ENCODE measurements at places on chromosomes 16 and 17. TPM values are rescaled to one million over a fixed set of nuclear protein-coding genes. Genes with fewer than 3 reads are reported as not detected.

The SYCE1L gene
- 5.1 TPM for total RNA-seq

The OR4D1 gene
- total RNA-seq, result not detected

The PAGR1 gene
- total RNA-seq, result 20.3 TPM

GRCh38 chr16:86307514-86307903 lies 202.8 kb upstream of the FOXF1 start:
- no peak for DNase-seq

GRCh38 chr16:53789137-53789536 lies 85.2 kb downstream of the FTO start:
- no peak for DNase-seq

DNA sequence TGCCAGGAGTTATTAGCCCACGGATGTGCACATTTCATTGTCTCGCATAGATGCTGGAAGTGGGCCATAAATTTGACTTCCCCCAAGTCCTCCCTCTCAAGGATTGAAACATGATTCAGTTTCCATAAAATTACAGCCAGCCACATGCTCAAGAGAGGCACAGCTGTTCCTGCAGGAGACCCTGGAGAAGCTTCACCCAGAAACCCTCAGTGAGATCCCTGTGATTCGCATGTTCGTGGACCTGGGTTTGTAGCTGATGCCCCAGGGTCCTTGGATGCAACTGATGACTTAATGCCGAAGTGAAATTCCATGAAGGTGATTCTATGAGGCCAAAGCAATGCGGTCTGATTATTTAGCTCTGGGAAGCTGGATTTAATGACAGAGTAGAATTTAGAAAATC lies 24.7 kb upstream of the AQP8 start:
- DNase-seq, result no peak

DNA sequence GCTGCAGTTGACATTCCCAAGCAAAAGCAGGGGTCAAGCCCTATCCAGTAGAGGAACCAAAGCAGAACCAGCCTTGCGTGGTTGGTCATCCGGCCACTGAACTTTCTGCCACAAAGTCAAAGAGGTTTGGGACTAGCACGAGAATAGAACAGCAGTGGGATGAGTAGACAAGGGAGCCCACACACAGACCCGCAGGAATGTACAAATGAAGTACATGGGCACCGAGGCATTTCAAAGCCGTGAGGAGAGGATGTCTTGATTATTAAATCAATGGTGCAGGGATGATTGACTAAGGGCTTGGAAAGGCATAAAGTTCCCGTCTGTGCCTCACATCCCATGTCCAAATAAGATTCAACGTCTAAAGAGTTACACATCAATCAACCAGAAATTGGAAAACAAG lies 81.8 kb upstream of the TBC1D3K start:
- no peak for DNase-seq

GRCh38 chr17:76140661-76141211 lies 309 bp downstream of the FOXJ1 start:
- DNase-seq, result no peak

DNA sequence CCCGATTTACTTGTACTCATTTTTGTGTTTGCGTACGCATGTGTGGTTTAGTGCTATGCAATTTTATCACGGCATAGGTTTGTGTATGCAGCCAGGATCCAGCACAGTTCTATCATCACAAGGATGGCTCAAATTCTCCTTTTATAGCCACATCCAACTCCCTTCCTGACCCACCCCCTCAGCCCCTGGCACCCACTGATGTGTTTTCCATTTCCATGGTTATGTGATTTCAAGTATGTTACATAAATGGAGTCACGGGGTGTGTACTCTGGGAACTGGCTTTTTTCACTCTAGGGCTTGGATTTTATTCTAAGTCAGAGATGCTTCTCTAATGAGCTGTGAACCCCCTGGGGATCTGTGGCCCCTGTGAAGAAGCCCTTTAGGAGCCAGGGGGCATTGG lies 16.8 kb downstream of the IL4R start:
- no peak for DNase-seq

GRCh38 chr16:57022445-57022844 lies 33.1 kb downstream of the NLRC5 start:
- no peak for DNase-seq

- DNase-seq, result no peak
Measured at GRCh38 chr17:77613218-77613617, 345.3 kb upstream of the TNRC6C start.

Data from activated B cell treated with CpG ODN at 0.5 μM for 24 hours (primary cell).